ENCODE measurements at places on chromosomes 1 and 21.

DNA sequence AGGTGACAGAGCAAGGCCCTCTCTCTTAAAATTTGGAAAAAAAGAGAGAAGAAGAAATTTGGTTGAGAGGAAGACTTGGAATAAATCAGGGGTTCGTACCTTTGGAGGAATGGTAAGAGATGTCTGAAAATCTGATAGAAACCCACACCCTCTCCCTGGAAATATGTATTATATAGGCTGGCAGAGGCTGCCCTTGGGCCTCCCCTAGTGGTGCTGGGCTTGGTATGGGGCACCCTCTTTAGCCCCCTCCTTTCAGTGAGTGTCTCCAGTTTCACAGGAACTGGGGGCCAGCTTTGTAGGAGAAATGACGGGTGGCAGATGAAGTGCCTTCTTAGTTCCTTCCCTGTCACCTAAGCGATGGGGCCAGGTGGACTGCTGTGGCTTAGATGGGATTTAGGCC is 82.9 kb upstream of the SLC2A1 start:
- DNase-seq, result no peak

DNA sequence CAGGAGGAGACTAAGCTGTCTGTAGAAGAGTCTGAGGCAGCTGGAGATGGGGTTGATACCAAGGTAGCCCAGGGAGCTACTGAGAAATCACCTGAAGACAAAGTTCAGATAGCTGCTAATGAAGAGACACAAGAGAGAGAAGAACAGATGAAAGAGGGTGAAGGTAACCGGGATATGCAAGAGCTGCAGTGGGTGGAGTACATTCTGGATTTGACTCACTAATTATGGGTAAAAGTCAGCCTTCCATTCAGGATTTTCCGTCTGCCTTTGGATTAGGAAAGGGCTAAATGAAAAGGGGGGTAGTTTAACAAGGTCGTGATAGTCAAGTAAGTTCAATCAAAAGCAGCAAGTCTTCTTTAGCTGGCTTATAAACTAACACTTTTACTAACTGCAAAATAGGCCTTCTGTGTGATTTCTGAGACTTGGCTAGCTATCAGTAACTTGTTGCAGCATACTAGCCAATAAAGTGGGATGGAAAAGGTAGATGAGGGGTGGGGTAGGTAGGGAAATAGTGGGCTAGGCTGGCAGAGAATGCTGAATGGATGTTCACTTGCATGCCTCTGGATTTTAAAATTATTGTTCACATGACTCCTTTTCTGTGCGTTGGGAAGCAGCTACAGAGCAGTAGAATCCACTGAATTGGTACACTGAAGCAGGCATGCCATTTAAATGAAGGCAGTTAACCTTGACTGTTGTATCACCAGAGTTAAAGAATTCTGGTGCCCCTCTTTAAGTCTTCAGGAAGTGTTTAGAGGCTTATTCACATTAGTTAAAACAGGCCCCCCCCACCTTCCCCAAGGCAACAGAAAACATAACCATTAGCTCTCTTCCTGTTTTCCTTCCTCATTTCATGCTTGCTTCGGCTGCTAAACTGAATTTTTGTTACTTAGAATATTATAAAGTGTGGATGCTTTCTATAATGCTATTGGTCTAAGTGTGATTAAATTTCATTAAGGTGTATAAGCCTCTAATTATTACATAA is 15.4 kb downstream of the CCDC17 start:
- no peak for DNase-seq

DNA sequence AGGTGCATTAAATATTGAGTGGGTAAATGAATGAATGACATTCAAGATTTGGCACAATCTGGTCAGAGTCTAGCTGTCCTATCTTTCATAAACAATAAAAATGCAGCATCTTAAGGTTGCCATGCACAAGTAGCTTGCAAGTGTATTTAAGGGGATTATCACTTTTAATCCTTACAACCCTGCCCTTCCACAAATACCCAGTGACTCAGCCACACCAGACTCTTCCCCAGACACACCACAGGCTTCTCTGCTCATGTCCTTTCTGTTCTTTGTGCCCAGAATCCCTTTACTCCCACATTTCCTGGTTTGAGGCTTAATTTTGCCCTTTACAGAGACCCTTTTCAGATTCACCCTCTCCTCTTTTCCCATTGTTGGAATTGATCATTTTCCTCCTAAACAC is 59.8 kb downstream of the KIRREL1 start:
- no peak for DNase-seq

GRCh38 chr1:2384130-2384860 is 7.1 kb downstream of the MORN1 start:
- no peak for DNase-seq

- DNase-seq, result no peak
These were observed 8.4 kb downstream of the SLC35E2B start for GRCh38 chr1:1684031-1684681.

GRCh38 chr1:67831850-67832513 is 1.3 kb downstream of the GNG12 start:
- DNase-seq, result peak; percentile 48

GRCh38 chr1:195754874-195755273 is 853.4 kb downstream of the KCNT2 start:
- no peak for DNase-seq

DNA sequence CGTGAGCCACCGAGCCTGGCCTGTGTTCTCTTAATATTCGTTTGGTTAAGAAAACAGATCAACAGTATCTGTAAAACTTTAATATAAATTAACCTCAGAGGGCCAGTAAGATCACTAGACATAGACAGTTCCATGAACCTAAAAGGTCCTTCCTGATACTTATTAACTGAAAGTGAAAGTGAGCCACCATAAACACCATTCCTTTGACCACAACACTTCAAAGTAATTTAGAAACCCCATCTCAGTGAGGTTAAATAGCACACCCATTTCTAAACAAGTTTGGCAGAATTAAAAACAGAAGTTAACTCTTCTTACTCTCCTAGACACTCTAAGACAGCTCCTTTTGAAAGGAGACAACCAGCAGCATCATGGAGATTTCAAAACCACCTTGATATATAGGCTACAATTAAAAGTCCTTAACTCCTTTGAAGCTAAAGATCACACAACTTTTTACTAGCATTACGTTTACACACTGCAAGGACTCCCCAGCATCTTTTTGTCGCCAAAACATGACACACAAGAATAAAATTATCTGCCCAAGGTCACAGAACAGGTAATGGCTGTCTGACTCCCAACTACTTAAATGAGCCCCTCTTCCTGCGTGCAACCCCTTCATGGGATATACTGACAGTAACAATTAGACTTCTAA is 2.2 kb downstream of the RNF19B start:
- no peak for DNase-seq

GRCh38 chr1:114502080-114502479 is 8.9 kb downstream of the TRIM33 start:
- DNase-seq, result no peak

DNA sequence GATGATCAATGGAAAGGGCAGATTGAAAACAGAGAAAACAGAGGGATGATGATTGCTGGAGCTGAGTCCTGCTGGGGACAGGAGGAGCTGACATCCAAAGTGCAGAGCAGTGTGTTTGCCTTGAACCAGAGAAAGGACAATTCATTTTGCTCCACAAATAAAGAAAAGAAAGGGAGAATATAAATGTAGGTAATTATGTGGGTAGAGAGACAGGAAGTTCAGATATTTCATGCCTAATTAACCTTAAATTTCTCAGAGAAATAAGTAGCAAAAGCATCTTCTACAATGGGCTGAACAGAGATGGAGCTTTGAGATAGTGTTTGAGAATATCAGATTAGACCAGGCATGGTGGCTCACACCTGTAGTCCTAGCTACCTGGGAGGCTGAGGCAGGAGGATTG is 93.2 kb downstream of the TNFSF18 start:
- DNase-seq, result no peak

GRCh38 chr1:215146240-215146975 is 63.9 kb downstream of the KCNK2 start:
- peak; percentile 24 for DNase-seq

DNA sequence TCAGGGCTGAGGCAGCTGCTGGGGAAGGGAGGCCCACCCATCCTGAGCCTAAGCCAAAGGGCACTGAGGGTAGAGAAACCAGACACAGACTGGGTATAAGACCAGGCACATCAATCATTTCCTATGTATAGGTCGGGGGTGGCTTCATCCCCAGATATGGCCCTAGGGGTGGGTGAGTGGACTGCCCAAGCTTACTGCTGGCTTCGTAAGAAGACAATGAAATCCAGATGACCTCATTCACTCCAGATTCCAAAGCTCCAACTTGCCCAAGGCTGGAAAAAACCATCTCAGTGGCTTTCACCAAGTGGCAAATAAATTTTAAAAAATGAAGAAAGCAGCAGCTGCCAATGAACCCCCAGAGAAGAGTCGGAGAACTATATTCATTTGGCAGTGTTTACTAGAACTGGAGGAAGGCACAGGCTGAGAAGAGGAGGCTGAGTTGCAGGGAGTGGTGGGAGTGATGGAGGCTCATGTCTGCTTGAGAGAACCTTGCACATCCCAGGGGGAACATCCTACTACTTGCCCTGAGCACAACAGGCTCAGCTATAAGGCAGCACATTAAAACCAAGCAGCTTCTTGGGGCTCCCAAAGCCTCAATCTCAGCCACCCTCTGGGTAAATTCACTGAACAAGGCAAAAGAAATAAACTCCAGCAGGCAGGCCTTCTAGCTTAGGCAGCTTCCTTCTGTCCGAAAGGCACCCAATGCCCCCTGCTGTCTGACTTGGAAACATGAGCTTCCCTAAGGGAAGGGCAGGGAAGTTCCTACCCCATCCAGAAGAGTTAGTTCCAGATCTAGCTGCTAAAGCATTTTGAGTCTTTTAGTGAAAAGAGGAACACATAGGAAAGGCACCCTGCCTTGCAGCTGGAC is 14.1 kb downstream of the PEA15 start:
- DNase-seq, result no peak

GRCh38 chr1:3482378-3482849 is 27.9 kb downstream of the ARHGEF16 start:
- no peak for DNase-seq

- DNase-seq, result no peak
These were observed 124.2 kb upstream of the OLFM3 start for GRCh38 chr1:102120910-102121309.

DNA sequence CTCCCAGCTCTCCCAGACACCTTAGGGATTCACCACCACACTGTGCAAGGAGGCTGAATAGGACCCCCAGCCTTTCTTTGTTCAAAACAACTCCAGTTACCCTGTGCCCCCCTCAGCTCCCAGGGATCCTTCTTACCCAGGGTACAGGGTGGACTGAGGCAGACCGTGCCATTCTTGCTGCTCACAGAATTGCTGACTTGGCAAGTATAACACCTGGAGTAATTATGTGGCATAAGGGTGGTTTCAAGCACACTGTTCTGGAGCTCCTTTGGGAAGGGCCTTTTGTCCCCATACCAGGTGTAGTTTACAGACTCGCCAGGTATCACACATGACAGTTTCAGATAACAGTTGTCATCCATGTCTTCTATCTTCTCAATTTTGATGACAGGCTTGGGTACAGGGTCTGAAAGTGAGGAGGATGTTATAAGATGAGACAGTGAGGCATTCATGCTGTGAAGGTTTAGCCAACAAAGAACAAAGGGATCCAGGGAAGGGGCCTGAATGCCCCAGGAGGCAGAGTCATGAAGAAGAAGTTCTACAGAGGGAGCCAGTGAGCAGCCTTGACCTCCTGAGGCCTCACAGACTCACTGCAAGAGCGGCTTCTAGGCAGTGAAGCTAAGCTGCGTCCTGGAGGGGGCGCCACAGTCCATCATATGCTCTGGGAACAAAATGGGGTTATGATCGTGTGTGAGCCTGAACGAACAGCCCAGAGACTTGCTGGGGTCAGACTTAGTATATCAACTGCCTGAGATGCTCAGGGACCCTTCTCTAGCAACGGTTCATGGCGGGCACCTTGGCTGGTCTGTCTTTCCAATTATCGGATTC is 30.3 kb downstream of the CD48 start:
- DNase-seq, result peak; percentile 16

DNA sequence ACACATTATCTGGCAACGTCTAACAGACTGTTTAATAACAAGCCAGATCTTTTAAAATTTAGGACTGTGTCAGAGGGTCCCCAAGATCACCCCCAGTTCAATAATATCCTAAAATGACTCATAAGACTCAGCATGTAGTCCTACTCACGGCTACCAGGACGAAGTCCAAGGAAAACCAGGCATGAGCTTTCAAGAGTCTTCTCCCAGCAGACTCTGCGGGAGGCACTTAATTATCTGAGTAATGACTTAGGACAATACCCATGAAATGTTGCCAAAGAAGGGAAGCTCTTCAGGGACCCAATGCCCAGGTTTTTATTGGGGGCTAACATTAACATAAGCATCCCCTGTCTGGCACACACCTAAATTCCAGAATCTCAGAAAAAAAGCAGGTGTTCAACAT is 7.0 kb downstream of the HFM1 start:
- no peak for DNase-seq

DNA sequence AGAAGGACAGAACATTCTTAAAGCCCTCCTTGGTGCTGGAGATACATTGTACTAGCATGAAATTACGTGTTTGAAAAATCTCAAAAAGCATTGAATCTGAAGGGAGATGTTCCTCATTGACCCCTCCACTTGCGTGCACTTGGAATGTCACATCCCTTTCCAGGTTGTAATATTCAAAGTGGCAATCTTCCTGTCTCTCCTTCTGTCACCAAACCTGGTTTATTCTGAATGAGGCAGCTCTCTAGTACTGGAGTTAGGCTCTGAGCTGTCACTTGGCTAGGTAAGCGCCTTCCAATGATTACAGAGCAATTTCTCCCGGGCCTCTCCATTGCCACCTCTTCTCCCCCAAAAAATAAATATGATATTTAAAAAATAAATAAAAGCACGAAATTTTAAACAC is 855 bp downstream of the DSCAM start:
- no peak for DNase-seq

DNA sequence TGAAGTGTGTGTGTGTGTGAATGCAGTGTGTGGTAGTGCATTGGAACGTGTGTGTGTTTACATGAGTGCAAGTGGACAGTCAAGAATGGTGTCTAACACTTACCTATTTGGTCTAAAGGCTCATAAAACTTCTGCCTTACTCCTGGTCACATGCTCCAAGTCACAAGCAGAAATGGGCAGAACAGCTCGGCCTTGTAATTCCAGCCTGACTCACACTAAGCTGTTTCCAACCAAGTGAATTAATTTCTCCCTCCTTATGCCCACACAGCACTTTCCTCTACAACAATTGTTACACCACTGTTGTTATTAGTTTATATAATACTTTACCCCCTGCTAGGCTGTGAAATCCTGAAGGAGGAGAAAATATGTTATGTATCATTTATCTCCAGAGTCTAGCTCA is 43.8 kb downstream of the DDR2 start:
- no peak for DNase-seq

DNA sequence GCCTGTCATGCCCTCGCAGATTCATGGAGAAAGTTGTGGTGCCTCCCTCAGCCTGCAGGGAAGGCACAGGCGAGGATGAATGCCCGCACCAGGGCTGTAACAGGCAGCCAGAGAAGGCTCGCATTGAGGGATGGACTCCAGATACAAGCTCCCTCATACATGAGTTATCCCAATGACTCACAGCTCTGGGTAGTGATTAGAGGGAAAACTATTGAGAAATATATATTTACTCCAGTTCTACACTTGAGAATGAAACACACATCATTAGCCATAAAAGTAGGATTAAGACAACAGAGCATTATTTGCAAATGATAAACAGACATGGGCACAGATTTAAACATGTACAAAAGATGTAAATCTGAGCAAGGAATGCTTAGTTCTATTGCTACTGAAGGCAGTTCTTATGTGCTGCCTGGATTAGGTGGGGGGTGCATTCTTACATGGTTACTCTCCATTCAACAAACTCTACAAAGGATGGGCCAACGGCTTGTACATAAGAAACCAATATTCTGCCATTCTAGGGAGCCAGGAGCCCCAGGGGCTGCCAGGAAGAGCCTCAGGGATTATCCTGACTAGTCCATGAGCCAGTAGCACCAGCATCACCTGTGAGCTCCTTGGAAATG is 97.9 kb downstream of the CSMD2 start:
- DNase-seq, result no peak

GRCh38 chr1:192476802-192477298 is 98.7 kb upstream of the RGS1 start:
- no peak for DNase-seq
